Breast epithelium (tissue), 4 donors: ENCODE measurements at places on chromosomes 4 and X.

DNA sequence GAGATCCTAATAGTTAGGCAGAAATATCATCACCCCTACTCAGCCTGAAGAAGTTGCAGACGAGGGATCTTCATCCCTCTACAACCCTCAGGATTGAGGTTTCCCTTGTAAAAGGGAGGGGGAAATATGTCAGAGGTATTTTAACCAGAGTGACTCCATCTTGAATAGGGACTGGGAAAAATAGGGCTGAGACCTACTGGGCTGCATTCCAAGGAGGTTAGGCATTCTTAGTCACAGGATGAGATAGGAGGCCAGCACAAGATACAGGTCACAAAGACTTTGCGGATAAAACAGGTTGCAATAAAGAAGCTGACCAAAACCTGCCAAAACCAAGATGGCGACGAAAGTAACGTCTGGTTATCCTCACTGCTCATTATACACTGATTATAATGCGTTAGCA is 17.5 kb downstream of the IL13RA2 start:
- no peaks in the 10 kb centered on the region for H3K4me1 ChIP-seq
- DNase-seq: no peak

DNA sequence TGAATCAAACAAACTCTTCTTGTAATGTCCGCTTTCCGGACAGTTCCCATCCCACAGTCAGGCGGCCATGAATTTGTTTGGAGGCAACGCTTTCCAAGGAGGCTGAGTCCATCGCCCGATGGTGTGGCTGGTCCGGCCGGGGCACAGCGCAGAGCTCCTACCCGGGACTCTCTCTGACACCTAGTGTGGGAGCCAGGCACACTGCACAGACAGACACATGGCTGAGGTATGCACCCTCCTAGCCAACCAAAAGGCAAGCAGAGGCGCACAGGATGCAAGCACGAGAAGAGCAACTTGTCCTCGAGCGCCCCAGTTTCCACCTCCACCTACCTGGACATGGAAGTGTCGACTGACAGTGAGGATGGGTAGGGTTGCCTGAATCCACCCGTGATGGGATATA is 87.5 kb downstream of the LEF1 start:
- H3K4me3 ChIP-seq: no peak overlapping the region
- H3K27ac ChIP-seq: no peak overlapping the region
- no peaks in the 10 kb centered on the region for H3K4me1 ChIP-seq

DNA sequence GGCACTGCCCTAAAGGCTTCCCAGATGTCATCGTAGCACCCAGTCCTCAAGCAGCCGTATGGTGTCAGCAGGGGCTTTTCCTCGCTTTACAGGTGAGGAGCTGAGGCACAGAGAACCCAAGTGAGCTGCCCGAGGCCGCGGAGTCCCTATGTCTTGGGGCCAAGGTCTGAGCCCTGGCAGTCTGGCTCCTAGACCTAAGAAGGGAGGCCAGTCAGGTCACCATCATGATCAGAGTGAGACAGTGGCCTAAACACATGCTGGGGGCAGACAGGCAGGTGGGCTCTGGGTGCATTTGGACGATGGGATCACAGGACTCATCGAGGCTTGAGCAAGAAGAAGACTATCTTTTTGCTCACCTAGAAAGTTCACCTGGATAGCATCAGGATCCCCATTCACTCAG is 94.9 kb downstream of the WFS1 start:
- H3K36me3 ChIP-seq: no peaks in the 10 kb centered on the region
- no peak overlapping the region for H3K27ac ChIP-seq
- H3K27me3 ChIP-seq: peaks cover 27% of the 10 kb centered on the region
- no peaks in the 10 kb centered on the region for H3K4me1 ChIP-seq

DNA sequence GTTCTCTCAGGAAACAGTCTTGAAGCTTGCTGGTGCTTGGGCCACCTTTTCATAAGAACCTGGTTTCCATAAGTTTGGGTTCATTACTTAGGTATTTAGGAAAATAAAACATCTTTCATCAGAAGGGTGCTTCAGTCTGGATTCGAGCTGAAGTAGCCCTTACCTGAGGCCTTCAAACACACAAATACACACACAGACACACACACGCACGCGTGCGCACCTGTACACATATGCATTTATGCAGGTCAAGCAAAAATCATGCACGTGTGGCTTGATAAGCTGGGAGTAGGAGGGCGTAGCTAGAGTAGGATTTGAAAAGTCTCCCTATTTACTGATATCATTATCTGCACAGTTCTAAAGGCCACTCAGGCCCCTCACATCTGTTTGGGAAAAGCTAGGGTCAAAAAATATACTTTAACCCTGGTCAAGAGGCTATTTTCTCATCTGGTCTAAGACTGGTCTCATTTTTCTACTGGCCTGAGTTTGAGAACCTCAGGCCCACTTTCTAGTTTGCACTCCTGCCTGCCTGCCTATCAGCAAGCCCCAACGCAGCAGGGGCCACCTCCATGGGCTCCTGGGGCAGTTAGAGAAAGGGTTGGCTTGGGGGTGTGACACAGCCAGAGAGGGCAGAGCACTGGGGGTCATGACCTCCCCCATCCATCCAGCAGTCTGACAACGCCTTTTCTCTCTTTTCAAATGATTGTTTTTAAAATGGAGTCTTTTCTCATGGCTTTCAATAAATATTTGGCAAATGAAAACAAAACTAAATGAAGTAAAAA is 64.3 kb downstream of the RASL11B start:
- H3K4me1 ChIP-seq: no peaks in the 10 kb centered on the region
- no peaks in the 10 kb centered on the region for H3K36me3 ChIP-seq
- no peak overlapping the region for H3K4me3 ChIP-seq

DNA sequence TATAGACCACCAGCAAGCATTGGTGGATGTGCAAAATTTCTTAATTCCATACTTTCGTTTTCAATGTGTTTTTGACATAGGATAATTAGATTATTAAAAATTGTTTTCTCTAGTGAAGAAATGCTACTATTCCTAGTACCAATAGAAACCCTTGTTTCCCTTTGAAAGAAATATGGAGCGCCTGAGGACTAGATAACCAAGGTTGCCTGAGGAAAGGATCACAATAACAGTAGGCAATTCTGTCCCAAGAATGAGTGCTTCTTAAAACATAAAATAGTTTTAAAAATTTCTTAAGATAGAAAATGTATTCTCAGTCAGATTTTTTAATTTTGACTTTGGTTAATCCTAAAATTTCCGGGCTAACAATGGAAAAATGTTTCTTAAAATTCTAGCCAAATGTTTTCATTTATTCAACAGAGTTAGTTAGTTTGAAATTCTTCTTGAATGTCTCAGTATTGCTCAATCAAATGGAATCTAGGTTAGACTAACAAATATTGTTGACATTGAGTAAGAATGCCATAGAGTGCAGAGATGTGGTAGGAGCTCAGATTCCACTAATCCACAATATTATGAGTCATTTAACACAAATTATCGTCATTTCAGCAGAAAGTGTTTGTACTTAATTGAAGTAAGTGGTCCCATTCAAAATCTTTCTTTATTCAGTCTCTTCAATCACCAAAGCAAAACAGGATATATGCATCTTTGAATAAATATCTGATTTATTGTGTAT is 666.0 kb downstream of the GRID2 start:
- H3K4me3 ChIP-seq: no peak overlapping the region
- no peaks in the 10 kb centered on the region for H3K36me3 ChIP-seq
- DNase-seq: no peak
- no peak overlapping the region for H3K27ac ChIP-seq
- H3K4me1 ChIP-seq: no peaks in the 10 kb centered on the region

DNA sequence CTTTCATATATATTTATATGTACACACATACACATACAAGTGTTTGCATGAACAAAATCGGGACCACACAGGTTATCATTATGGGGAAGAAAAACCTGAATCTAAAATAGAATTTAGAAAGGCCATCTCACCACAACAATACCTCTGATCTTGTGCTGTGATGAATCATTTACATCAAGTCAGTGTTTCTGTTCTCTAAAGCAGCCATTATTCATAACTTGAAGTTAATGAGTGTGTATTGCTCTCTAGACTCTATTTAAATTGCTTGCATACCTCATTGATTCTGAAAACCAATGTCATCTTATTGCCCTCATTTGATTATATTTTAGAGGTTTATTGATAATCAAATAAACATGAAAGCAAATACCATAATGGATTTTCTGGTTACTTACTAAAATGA is 71.6 kb downstream of the FAM114A1 start:
- H3K4me1 ChIP-seq: no peaks in the 10 kb centered on the region
- no peaks in the 10 kb centered on the region for H3K36me3 ChIP-seq
- no peak overlapping the region for H3K4me3 ChIP-seq
- H3K27ac ChIP-seq: no peak overlapping the region
- no peak for DNase-seq

GRCh38 chr4:159677521-159677920 is 574.6 kb downstream of the RAPGEF2 start:
- no peak overlapping the region for H3K27ac ChIP-seq
- DNase-seq: no peak
- no peaks in the 10 kb centered on the region for H3K4me1 ChIP-seq
- H3K27me3 ChIP-seq: no peaks in the 10 kb centered on the region

DNA sequence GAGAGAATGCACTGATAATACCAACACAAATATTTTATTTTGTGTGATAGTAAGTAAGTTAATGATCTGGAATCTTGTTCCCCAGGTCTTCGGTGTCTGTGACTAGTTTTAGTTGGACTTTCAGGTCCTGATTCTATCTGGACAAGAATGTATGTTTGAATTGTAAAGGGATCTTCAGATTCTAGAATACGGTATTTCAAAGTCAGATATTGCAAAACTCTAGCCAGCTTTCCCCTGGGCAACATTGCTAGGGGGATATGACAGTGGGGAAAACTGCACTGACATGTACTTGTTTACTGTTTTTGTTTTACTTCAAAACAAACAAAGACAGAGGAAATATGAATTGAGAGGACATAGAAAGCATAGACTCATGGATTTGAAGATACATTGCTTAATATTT is 489.0 kb downstream of the FAM133A start:
- H3K27me3 ChIP-seq: peaks cover 6% of the 10 kb centered on the region
- H3K36me3 ChIP-seq: no peaks in the 10 kb centered on the region
- H3K27ac ChIP-seq: no peak overlapping the region
- DNase-seq: no peak
- no peak overlapping the region for H3K4me3 ChIP-seq
- H3K4me1 ChIP-seq: no peaks in the 10 kb centered on the region

DNA sequence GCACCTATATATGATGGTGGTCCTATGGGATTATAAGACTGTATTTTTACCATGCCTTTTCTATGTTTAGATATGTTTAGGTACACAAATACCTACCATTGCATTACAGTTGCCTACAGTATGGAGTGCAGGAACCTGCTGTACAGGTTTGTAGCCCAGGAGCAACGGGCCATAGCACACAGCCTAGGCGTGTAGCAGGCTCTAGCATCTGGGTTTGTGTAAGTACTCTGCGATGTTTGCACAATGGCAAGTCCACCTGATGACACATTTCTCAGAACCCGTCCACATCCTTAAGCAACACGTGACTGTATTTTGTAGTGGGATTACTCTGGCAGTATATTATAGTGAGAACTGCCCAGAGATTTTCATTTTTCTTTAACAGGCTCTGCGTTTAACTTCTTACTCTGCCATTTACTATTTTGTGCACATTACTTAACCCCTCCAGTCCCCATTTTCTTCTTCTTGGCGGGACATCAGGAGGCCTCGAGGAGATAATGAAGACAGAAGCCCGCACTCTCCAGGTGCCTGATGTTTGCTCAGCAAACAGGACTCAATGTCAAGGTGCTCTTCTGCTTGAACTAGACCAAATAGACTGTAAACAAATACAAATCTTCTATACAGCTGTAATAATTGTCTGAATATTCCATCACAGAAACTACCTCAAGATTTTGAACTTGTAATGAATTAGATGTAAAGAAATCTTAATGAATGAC is 102.0 kb upstream of the PDLIM3 start:
- H3K27ac ChIP-seq: peak overlapping the region; percentile 19
- H3K4me1 ChIP-seq: no peaks in the 10 kb centered on the region
- DNase-seq: no peak
- no peaks in the 10 kb centered on the region for H3K27me3 ChIP-seq
- H3K36me3 ChIP-seq: no peaks in the 10 kb centered on the region

GRCh38 chr4:25883565-25883964 is 20.8 kb upstream of the SEL1L3 start:
- no peak overlapping the region for H3K27ac ChIP-seq
- H3K4me1 ChIP-seq: no peaks in the 10 kb centered on the region
- H3K36me3 ChIP-seq: no peaks in the 10 kb centered on the region

DNA sequence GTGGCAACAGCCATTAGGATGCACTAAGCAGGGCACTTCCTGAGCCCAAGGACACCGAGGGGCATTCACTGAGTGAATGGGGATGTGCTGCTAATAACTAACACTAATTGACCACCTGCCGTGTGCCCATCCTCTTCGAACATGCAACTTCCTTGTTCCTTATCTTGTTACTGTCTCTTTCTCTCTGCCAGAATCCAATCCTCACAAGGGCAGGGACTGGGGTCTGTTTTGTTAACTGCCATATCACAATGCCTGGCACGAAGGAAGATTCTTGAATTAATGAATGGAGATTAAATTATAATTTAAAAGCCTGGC is 1.3 kb downstream of the ERAS start:
- no peak overlapping the region for H3K4me3 ChIP-seq
- no peak for DNase-seq
- no peak overlapping the region for H3K27ac ChIP-seq
- H3K36me3 ChIP-seq: no peaks in the 10 kb centered on the region
- no peaks in the 10 kb centered on the region for H3K4me1 ChIP-seq

DNA sequence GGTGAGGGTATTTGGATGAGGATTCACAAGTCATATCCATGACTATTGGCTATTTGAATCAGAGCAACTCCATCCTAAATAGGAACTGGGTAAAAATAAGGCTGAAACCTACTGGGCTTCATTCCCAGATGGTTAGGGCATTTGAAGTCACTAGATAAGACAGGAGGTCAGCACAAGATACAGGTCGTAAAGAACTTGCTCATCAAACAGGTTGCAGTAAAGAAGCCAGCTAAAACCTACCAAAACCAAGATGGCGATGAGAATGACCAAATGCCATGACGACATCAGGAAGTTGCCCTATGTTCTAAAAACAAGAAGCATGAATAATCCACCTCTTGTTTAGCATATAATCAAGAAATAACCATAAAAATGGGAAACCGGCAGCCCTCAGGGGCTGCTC is 224.9 kb downstream of the PACRGL start:
- no peaks in the 10 kb centered on the region for H3K27me3 ChIP-seq
- no peak overlapping the region for H3K4me3 ChIP-seq
- no peaks in the 10 kb centered on the region for H3K4me1 ChIP-seq
- H3K36me3 ChIP-seq: no peaks in the 10 kb centered on the region
- no peak overlapping the region for H3K27ac ChIP-seq
- no peak for DNase-seq
